Left kidney (tissue), 8 donors: ENCODE measurements at places on chromosomes 7 and 10.

DNA sequence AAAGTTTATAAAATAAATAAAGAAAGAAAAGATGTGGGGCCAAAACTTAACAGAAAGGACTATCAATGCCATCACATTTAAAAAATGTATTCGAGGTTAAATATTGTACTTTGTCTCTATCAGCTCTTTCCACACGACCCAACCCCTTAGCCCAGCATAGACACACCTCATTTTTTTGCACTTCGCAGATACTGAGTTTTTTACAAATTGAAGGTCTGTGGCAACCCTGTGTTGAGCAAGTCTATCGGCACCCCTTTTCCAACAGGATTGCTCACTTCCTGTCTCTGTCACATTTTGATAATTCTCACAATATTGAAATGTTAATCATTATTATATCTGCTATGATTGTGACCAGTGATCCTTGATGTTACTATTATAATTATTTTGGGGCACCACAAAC lies 151.6 kb upstream of the TBX20 start:
- no peak for DNase-seq

- no peak for DNase-seq
Measured at GRCh38 chr7:117098457-117098856, 145.2 kb downstream of the ST7 start.

DNA sequence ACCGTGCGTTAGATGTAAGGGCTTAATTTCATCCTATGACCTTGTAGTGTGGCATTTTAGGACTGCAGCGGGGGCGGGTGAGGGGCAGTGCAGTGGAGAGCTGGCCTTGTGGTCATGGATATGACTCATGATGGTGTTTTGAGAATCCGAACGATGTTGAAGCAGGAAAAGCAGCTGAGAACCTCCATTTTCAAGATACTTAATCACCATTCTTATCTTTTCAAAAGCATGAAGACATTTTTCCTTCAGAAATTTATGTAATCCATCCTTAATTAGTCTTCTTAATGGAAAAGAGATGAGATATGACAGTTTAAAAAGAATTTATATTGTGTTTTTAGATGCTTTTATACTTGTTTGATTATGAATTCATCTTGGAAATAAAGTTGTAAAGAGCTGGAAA lies 9.6 kb downstream of the ATP5F1C start:
- no peak for DNase-seq

DNA sequence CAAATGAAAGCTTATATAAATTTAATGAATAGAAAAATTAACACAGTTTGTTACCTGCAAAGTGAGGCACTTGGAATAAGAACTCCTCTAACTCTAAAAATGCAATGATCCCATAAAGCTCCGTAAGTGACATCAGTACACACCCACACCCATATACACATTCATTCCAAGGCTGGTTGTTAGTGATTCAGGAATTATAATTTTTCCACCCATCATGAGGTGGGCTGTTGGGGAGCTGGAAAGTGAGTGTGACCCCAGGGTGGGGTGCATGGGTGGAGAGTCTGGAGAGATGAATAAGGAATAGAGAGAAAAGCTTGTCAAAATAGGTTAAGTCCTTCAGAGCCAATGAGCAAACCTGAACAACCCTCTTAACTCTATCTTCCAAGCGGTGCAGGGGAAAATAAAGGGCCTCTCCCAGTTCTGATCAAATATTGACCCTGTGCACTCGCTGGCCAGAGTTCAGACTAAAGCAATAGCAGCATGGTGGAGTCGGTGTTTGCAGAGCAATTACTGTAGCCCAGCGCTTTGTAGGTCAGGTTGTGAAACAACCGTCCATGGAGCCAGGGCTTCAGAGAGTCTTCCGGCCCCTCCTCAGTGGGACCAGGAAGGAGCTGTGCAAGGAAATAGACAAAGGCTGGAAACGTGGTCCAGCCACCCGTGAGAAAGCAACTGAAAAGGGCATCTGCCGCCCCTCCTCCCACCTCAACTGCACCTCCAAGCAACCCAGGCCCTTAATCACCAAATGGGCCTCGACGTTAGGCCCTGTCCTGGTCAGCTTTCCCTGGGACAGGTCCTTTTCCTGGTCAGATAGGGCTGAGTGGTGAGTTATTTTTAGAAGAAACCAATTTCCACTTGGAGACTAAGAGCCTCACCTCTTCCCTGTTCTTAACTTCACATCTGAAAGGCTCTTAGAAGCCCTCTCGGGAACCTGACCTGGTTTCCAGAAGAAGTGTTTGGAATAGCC lies 61.2 kb downstream of the SH3PXD2A start:
- DNase-seq: no peak

DNA sequence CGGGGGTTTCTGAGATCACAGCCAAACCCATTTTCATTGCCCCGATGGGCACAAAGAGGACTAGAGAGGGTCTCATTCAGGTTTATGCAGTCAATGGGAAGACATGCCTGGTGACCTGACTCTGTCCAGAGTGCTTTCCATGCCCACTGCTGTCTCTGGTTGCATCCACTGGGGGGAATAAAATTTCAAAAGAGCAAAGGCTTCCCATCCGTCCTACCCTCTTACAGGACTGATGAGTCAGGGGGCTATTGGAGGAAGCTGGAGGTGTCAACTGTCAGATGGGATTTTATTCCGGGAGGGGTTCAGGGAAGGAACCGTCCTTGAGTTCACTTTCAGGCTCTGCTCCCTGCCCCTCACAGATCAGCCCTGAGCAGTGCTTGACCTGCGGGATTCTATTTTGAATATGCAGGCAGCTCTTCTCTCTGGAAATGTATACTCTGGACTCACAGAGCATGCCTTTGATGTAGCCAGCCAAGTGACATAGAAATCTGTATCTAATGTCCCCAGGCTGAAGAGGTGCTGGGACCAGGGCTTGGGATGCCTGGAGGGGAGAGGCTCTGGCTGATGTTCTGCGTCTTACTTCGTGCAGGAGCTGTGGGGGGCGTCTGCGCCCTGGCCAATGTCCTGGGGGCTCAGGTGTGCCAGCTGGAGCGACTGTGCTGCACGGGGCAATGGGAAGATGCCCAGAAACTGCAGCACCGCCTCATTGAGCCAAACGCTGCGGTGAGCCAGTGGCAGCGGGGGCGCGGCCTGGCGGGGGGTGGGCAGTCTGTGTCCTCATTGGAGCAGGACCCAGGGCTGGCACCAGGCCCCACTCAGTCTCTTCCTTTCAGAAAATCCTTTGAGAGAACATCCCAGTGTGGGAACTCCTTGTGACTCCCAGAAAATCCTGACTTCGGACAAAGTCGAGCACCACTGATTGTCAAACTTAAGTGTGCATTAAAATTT lies 12.0 kb downstream of the C10orf62 start:
- DNase-seq: no peak

DNA sequence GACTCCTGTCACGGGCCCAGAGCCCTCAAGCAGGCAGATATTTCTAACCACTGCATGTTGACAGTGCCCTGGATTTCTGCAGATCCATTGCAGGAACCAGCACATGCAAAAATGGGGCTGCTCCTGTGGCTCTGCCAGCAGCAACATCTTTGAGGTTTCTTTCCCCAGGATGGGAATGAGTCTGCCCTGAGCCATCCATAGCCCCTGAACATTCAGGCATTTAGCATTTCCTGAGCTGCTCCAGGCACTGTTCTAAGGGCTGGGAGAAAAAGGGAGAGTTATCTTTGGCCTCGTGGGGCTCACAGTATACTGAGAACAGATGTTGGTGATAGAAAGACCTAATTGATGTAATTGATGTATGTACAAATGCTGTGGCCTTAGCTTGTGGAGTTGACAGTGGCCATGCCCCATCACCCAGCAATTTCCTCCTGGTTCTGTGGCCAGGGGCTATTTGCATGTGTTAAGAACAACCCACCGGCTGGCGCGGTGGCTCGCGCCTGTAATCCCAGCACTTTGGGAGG lies 66.0 kb upstream of the LRRC4 start:
- no peak for DNase-seq

DNA sequence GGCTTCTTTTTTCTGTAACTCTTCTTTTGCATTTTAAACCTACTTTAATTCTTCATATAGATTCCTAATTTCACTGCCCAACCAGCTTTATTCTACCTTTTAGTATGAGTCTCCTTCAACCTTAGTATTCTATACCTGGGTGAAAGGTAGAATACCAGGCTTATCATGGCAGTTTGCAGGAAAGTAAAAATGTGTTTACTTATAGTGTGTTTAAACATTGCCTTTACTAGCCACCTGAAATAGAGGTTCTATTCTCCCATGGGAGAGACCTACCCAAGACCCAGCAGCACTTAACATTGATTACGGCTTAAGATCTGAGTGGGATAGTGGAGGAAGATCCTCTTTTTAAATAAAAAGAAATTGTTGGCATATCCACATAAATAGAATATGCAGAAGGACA lies 1.6 kb upstream of the MYPN start:
- DNase-seq: no peak

GRCh38 chr7:12314199-12314598 lies 89.5 kb downstream of the VWDE start:
- DNase-seq: no peak

DNA sequence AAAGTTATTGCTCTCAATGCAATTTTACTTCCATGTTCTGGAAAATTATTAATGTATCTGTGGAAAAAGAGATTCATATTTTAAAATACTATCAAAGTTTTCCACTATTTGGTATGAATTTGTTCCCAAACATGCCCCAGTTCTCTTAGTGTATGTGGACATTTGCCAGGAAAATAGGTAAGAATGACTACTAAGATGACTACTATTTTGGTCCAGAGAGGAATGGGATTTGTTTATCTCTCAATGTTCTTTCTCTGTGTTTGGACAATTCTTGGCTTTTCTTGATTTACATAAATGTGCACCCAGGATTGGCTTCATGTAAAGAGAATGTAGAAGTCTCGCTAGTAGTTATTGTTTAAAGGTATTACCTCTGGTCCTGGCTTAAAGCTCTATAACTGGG lies 60.3 kb upstream of the POT1 start:
- no peak for DNase-seq

DNA sequence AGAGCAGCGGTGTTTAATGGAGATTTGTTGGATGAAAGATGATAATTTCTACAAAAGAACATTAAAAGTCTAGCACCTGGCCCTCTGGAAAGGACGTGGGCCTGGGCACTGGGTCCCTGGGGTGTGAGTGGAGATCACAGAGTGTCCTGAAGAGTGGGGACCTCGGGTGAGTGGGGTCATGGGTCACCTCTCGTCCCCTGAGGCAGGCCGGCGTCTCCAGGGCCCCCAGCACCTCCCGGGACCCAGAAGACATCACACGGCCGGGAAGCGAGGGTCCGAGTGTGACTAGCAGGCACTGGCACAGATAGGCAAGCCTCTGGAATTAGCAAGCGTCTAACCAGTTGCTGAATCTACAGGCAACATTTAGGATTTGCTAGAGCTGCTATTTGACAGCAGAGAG lies 257.2 kb downstream of the MAD1L1 start:
- no peak for DNase-seq

- no peak for DNase-seq
Measured at GRCh38 chr10:34862892-34863291, 47.8 kb upstream of the PARD3 start.

GRCh38 chr10:67772894-67773511 lies 65.0 kb downstream of the DNAJC12 start:
- no peak for DNase-seq

- no peak for DNase-seq
Measured at GRCh38 chr10:89440226-89441009, 26.1 kb downstream of the IFIT5 start.

- no peak for DNase-seq
Measured at GRCh38 chr7:108157606-108158335, 27.6 kb upstream of the LAMB4 start.

- peak; percentile 90 for DNase-seq
Measured at GRCh38 chr7:106009503-106010226, 46.6 kb downstream of the CDHR3 start.

DNA sequence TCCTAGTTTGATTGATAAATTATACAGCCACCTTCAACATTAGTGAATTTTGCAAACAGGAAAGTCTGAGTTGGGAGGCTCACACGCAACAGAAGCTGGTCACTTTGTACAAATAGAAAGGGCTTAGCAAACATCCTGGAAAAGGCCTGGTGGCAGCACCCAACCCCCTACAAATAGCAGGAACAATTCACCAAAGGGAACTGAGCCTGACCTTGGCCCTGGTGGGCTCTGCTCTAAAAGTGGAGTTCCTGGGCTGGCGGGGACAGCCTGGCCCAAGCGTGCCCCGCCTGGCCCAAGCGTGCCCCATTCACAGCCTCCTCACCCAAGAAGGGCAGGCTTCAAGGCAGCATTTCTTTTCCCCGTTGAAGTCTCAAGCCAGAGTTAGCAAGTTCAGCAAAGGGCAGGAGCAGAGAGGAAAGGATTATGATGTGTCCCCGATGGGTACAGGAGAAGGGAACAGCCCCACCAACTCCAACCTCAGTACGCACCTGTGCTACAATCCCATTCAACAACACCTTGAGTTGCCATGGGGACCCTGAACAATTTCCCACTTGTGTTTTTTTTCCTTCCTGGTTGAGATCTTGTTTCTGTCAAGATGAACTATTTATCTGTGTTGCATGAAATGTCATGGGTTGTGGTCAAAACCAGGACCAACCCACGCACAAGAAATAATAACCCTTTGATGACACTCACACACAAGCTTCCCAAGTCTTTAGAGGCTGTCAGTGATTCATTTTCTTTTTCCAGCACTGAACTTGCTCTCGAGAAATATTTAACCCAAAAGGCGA lies 43.4 kb downstream of the RGS10 start:
- no peak for DNase-seq

DNA sequence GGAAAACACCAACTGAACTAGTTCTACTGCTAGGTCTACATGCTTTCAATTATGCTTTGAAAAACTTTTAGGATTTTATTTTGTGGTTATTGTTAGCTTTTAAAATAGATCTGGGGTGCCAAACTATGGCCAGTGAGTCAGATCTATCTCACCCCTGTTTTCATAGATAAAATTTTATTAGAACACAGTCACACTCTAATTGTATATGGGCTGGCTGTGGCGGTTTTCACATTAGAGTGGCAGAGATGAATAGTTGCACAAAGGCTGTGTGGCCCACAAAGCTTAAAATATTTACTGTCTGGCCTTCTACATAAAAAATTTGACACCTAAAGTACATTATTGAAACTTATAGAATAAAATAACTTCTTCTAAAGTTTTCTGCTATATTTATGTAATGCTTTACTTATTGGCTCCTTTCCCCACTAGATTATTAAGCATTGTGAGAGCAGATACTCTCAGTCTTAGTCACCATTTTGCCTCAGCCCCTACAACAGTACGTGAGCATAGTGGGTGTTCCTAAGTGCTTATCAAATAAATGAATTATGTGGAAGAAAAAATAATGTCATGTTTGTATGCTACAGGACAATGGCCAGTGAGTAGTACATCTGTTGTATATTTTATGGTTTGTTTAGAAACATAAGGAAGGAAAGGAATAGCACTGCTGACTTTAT lies 5.4 kb upstream of the SUV39H2 start:
- DNase-seq: no peak
